ENCODE measurements at places on chromosomes 6 and 20.
A peak's percentile ranks its signal among the peaks of the same experiment; 100 is the strongest.

- no peak for DNase-seq
These were observed 115.4 kb downstream of the TRIM27 start for GRCh38 chr6:28808383-28808782.

DNA sequence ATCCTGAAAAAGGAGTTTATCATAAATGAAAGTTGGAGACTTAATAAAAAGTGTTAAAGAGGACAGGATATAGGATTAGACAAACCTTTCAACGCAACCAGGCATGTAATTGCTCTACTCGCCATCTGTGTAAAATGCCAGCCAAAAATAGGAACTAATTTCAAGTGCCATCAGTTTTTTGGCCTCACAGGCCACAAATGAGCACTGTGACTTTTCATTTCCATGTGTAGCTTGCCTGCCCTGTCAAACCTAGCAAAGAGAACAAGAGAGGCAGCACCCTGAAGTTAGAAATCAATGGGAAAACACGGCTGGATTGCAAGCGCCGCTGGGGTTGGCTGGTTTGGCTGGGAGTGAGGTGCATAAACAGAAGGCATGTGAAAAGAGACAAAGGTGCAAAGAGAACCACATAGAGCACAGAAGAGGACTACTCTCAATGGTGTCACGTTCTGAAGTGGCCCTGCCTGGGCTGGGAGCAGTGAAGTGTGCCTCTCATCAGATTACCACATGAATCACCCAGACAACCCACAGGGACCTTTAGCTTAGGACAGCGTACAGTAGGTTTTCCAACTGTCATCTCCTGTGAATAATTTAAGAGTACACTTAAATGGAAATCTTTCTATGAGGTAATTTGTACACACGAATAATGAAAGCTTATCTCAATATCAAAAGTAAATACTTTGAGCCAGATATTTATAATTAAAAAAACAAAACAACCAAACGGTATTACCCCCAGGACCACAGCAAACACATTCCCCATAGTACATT lies 78.0 kb upstream of the NHSL1 start:
- no peak for DNase-seq

GRCh38 chr20:347317-347639 lies 367 bp downstream of the NRSN2 start:
- no peak for DNase-seq

- no peak for DNase-seq
These were observed 94.5 kb downstream of the ARHGAP18 start for GRCh38 chr6:129615496-129615895.

DNA sequence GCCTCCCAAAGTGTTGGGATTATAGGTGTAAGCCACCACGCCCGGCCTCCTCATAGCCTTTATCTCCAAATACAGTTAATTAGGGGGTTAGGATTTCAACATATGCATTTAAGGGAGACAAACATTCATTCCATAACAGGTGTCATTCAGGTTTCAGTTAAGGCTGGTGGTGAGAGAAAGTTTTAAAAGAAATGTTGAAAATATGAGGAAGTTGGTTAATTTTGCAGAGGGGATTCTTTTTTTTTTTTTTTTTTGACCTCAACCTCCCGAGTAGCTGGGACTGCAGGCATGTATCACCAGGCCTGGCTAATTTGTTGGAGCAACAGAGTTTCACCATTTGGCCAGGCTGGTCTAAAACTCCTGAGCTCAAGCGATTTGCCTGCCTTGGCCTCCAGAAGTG lies 12.5 kb upstream of the EBF4 start:
- no peak for DNase-seq

DNA sequence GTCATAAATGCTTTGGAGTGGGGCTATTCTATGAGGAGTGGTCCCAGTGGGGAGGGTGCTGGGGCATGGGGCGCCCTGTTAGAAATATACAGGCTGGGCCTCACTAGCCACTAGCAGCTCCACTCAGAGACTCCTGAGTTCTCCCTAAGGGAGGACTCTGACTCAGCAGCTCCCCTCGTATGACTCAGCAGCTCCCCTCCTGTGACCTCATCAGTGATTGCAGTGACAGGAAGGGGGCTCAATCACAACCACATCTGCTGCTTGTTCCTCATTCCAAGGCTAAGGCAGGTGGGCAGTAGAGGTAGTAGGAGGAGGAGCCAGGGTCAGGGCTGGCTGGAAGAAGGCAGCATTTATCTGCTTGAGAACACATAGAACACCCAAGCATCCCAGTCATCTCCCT lies 73.7 kb downstream of the PRND start:
- no peak for DNase-seq

GRCh38 chr20:53938739-53939138 lies 131.7 kb downstream of the BCAS1 start:
- no peak for DNase-seq

DNA sequence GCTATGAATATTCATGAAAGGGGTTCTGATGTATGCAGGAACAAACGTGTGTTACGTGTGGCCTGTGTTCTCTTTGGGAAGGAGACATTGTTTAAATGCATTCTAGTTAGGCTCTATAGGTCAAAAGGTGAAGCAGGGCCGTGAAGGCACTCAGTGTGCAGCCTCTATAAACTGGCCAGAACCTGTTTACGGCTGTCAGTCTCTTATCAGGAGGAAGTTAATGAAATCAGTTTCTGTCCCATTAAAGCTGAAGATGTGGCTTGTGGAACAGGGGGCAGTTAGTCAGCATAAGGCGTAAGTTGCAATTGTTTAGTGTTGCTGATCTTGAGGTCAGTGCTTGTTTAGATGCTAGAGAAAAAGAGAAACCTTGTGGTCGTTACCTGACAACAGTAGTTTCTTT lies 111.5 kb upstream of the KCNG1 start:
- DNase-seq: no peak

DNA sequence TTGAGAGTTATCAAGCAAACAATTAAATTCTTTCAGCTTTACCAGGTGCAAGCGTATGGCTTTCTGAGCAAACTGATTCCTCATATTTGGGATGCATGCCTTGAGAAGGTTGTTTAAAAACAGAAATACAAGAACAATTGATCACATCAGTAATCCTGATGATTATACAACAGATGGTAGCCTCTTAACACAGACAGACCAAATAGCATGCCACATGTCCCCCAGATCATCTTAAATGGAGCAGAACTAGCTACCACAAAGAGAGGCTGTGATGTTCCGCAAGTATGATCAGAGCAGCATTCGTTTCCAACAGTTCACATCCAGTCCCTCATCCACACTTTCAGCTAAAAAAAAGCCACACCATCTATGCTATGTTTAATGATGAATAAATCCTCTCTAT lies 246.2 kb upstream of the NRSN1 start:
- DNase-seq: no peak

GRCh38 chr6:31349301-31349700 lies 7.7 kb downstream of the HLA-B start:
- DNase-seq: no peak

GRCh38 chr6:7879980-7880717 lies 30.4 kb downstream of the TXNDC5 start:
- DNase-seq: no peak

DNA sequence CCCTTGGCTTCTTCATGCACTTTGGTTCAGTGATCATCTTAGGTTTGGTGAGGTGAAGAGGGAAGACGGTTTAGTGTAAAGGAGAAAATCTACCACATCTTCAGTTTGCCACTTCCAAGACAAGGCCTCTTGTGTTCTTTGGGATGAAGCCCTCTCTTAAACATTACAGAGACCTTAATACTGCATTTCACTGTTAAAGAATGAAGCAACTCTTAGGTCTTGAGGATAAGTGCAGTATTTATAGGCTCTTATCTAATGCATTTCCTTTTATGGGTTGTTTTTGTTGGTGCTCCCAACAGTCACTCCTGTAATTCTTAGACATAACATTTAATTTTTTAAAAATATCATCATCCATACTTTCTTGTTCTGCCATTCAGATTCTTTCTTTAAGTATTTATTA lies 139.9 kb upstream of the LAMP5 start:
- DNase-seq: no peak

- DNase-seq: no peak
These were observed 43.7 kb upstream of the PMEPA1 start for GRCh38 chr20:57753332-57754164.

GRCh38 chr6:37862992-37863391 lies 43.5 kb downstream of the ZFAND3 start:
- no peak for DNase-seq

DNA sequence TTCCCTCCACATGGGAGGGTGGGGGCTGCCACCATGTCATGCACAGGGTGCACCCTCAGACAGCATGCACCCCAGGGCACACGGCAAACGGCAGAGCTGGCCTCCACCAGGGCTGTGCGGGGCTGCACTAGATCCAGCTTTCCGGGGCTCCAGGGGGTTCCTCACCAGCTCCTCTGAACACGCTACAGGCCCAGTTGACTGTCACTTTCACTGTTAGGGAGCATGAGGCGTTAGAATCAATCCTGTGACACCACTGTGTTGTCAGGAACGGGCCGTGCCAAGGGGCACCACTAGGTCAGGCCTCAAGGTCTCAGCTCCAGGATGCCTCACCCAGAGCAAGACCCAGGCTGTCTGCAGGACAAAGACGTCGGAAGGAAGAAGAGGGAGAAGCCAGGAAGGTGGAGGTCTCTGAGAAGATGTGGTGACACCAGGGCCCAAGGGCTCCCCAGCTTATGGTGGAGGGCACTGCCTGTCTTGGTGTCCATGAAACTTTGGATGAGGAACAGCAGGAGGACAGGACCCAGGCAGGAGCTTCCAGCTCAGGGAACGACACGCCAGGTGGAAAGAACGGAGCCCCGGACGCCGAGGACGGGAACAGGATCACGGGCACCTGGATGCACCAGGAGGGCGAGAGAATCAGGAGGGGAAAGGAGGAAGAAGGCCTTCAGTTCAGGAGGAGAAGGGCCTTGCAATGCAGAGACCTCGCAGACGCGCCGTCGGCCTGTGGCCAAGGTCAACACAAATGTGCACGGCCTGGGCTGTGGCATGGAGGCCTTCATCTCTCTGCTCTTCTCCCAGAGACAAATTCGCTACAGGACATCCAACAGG lies 49.5 kb downstream of the YTHDF1 start:
- no peak for DNase-seq

- DNase-seq: no peak
These were observed 3.5 kb downstream of the ANKRD60 start for GRCh38 chr20:58224974-58225373.

- no peak for DNase-seq
These were observed 43.4 kb downstream of the SLC23A2 start for GRCh38 chr20:4957939-4958362.

GRCh38 chr6:85421972-85422371 lies 27.9 kb upstream of the NT5E start:
- no peak for DNase-seq

DNA sequence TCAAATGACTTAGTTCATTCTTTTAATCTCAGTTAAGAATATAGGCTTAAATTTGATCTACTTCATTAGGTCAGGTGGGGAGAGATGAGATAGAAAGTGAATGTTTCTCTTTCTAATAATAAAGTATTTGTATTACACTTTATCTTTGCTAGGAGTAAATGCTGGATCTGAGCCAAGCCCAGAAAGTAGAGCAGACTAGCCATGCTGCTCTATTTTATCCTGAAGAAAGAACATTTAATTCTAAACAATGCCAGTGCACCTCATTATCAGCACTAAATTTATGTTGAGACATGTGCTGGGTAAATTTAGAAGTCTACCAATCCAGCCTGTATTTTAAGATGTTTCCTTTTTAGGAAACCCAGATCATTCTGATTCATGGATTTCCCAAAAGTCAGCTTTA lies 43.5 kb downstream of the AKIRIN2 start:
- DNase-seq: peak; percentile 44

DNA sequence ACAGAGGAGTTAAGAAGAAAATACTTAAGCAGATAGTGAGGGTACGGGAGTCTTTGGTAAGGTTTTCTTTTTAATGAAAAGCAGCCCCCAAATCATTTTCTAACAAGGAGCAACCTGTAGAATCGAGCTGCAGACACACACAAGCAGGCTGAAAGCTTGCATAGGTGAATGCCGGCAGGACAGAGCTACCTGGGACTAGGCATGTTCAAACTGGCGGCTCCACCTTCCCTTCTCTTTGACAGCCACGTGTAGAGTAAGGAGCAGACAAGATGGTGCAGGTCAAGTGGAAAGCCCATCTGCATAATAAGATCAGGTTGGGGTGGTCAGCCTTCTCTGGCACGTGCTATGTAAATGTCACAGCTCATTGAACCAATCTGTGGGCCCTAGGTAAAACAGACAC lies 1292.4 kb downstream of the EPHA7 start:
- DNase-seq: no peak

GRCh38 chr20:45792317-45793118 lies 764 bp downstream of the DNTTIP1 start:
- peak; percentile 26 for DNase-seq

DNA sequence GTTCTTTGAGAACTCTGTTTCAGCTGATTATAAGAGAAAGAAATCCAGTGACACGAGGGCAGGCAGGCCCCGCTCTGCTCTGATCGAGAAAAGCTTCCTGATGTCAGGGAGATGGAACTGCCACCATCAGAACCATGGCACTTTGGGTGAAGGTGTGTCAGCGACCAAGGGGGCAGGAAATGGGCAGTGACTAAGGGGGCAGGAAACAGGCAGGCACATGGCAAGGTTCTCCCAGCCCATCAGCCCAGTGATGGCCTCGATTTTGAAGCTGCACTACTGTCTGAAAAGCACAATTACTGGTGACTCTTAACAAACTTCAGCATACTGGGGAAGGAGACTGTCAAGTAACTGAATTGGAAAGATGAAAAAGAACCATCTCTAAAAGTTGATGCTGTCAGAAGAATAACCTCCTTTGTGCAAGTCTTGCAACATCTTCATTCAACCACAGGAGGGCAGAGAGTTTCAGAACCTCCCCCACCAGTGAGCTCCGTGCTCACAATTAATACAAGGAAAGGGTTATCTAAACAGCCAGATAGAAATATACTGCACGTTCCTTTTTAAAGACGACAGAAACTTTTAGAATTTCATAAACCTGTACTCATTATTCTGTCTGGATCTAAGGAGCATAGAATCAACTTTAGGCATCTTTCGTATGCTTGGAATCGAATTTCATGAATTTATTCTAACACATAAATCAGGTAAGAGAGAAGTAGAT lies 39.1 kb downstream of the TMX4 start:
- peak; percentile 75 for DNase-seq

DNA sequence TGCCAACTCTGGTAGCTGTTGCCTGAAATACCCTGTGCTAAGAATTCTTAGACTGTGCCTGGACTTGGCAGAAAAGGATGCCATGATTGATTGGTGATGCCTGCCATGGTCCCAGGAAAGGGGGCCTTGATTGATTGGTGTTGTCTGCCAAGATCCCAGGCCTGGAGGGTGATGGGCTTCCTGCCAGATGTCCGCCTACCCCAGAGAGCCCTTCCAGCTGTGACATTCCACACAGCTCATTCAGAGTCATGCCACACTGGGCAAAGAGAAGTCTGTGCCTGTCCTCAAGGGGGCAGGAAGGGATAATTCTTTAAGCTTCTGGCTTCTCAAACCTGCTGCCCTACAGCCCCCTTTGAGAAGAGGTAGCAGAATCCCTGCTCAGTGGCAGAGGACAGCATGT lies 24.6 kb downstream of the RIMS4 start:
- DNase-seq: no peak

GRCh38 chr6:43810965-43811732 lies 41.1 kb downstream of the VEGFA start:
- no peak for DNase-seq
